Activated naive CD4-positive, alpha-beta T cell (primary cell): ENCODE measurements at places on chromosomes 12 and 14.

GRCh38 chr14:24915958-24916595 is 133.9 kb downstream of the STXBP6 start:
- DNase-seq: no peak

- no peak for DNase-seq
Observed at GRCh38 chr12:47557386-47557785, 148.4 kb downstream of the RPAP3 start.

- no peak for DNase-seq
Observed at GRCh38 chr12:27549801-27550652, 26.0 kb downstream of the PPFIBP1 start.

GRCh38 chr12:14989790-14990189 is 16.9 kb downstream of the PDE6H start:
- DNase-seq: no peak

DNA sequence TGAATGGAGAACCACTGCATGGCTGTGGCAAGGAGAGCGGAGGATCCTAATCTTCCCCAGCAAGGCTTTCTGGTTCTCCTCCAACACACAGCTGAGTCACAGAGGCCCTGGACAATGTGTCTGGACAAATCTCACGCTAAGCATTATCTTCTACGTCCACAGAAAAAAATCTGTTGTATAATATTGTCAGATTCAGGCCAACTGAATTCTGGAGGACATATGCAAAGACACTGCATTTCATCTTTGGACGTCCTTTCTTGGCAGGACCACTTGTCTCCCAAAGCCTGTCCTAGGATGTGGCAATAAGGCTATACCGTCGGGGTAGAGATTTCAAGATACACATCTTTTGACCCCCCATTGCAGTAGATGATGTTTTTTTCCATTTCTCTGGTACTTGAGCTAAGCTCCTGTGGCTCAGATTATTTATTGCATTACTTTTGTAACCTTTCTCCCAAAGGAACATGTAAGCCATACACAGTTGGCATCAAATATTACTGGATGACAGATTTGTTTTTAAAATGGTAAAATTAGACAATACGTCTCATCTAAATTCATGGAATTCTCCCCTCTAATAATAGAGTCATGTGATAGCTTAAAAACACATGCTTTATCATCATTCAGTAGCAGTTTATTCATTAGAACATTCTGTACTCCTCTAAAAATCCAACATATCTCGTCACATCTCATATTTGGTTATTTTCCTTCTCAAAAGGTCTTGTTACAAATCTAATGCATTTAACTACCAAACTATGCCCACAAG is 19.4 kb downstream of the LMO3 start:
- DNase-seq: no peak

- DNase-seq: no peak
Observed at GRCh38 chr12:6613015-6613775, 6.0 kb upstream of the CHD4 start.

DNA sequence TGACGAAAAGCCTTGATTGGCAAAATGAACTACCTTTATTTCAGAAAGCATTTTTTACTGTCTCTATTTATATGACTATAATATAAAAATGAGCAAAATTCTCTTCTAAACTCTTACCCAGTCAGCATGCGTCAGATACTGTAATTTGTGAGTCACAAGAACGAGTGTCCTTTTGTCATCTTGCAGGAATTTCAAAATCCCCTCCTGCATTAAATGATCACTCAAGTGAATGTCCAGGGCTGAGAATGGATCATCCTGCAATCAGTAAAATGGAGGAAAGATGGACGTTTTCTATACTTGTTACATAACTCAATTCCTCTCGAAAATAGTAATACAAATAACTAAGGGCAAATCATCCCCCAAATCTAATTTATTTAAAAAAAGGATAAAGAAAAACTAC is 77.7 kb upstream of the KCNJ8 start:
- DNase-seq: no peak

- no peak for DNase-seq
Observed at GRCh38 chr12:4809449-4810218, 89.4 kb downstream of the GALNT8 start.

GRCh38 chr12:126936181-126936851 is 1330.7 kb upstream of the TMEM132C start:
- no peak for DNase-seq

DNA sequence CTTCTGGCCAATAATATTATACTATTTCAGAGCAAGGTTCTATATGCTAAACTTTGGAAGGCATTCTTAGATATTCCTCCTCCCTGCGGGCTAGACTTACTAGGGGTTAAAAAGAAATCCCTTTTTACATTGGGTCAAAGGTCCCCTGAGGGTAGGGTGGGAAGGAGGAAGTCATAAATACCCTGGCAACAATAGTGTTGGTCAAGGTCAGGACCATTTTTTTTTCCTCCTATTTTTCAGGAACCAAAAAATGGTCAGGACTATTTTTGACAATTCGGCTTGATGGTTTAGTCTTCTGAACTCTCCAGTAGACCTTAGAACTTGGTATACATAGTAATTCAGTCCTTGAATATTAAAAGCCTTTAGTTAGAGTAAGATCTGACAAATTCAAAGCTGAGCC is 4.5 kb upstream of the NANOG start:
- no peak for DNase-seq

DNA sequence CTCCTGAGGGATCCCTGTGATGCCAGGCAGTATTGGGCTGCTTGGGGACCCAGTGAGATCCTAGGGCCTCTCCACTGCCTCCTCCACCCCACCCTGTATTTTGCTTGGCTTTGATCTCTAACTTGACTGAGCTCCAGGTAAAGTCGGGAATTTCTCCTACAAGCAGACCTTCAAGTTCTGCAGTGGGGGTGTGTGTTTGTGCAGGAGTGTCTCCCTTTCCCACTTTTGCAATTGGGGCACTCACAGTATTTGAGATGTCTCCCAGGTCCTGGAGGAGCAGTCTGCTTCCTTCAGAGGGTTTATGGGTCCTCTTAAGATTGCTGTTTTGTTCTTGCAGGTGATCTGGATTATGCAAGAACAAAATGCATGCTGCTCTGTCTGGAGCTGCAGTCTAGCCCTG is 68.9 kb downstream of the ALG10B start:
- no peak for DNase-seq

DNA sequence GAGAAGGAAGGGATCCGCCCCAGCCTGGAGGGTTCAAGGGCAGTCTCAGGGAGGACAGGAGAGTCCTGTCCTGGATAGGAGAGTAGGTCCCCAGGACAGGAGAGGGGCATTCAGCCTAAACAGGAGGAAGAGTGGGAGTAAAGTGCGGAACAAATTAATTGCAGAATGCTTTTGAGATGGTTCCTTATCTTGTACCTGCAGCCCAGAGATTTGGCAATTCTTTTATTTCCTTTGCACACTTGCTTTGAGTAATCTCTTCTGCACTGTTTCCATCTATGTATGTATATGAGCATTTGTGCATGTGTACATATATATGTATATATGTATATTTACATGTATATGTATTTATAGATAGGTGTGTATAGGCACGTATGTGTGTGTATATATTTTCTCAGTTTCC is 22.7 kb downstream of the PLEK2 start:
- no peak for DNase-seq

GRCh38 chr12:27620121-27620520 is 76.1 kb upstream of the REP15 start:
- DNase-seq: no peak

DNA sequence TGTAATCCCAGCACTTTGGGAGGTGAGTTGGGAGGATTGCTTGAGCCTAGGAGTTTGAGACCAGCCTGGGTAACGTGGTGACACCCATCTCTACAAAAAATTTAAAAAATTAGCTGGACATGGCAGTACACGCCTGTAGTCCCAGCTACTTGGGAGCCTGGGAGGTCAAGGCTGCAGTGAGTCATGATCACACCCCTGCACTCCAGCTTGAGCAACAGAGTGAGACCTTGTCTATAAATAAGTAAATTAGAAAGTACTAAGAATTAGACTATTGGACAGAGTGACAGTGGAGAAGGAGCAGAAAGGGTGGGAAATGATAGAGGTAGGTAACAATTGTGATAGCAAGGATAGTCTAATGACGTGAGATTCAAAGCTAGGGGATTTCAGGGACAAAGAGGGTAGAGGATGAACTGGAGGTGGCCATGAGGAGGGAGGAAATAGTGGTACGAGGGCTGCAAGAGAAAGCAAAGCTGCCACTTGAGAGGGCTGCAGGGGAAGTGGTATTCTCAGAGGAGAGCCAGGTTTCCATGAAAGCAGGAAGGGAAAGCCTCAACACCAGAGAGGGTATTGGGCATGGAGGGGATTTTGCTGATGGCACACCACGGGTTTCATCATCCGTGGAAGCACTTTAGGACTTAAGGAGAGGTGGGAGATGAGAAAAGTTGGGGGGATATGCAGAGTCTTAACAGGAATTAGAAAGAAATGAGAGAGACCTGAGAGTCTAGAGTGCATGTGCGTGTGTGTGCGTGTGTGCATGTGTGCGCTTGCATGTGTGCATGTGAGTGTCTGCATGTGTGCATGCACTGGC is 85.6 kb downstream of the SYNE2 start:
- no peak for DNase-seq

GRCh38 chr14:97273540-97273939 is 476.4 kb downstream of the VRK1 start:
- DNase-seq: no peak

DNA sequence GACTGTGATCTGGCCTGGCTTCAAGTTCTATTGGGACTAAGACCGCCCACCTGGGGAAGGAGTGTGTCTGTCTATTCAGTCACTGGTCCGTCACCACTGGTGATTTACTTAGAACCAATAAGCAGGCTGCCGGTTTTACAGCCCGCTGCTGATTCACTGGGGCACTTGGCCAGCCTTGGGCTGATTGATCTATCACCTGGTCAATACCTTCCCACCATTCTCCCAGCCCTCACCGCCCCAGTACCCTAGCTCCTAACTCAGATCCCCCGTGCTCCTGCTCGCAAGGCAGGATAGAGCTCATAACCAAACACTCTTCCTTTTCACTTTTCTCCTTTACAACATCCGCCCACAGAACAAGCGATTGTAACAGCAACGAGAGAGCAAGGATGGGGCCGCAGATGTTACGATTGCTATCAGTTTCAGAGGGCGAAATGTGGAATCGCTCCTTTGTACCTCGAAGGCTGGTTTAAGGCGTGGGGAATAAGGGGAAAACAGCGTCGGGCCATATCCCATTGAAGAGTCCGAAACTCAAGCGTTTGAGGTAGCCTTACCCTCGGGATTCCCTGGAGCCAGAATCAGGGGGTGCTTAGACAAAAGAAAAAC is 672 bp downstream of the RDH11 start:
- peak; percentile 21 for DNase-seq

DNA sequence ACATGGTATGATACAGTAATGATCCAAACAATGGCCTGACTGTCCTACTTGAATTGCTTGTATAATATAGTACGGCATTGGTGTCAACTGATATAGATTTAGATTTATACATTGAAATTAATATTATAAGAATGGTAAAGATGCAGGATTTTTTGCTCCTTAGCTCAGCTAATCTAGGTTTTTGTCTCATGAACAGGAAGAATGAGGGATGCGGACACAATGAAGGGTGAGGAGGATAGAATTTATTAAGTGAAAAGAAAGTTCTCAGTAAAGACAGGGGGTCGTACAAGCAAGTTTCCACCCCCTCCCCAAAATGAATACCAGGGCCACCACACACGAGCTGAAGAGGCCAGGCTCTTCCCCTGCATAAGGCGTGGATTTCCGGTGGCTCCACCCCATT is 96.1 kb downstream of the KCNA5 start:
- no peak for DNase-seq

- DNase-seq: no peak
Observed at GRCh38 chr12:6639151-6639801, 3.5 kb upstream of the LPAR5 start.

DNA sequence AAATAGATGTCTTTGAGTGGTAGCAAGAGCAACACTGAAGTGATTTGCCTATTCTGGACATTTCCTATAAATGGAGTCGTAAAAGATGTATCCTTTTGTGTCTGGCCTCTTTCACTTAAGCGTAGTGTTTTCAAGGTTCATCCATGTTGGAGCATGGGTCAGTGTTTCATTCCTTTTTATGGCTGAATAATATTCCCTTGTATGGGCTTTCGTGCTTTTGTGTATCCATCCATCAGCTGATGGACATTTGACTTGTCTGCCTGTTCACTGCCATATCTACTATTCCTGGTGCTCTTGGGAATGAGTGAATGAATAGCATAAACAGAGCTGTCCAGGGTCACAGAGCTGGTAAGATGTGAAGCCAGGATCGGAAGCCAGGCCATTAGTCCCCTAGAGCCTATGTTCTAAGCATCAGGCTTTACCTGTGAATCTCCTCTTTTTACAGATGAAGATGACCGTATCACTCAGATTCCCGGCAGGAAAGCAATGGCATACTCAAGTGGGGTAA is 1.8 kb upstream of the P2RX7 start:
- DNase-seq: no peak

- DNase-seq: no peak
Observed at GRCh38 chr12:55001198-55001868, 16.8 kb upstream of the TESPA1 start.

GRCh38 chr14:94022532-94023411 is 3.4 kb upstream of the OTUB2 start:
- no peak for DNase-seq

GRCh38 chr14:41718477-41719166 is 111.9 kb downstream of the LRFN5 start:
- DNase-seq: no peak

- DNase-seq: no peak
Observed at GRCh38 chr12:121536899-121537813, 43.7 kb downstream of the KDM2B start.

- no peak for DNase-seq
Observed at GRCh38 chr12:100668945-100669536, 95.6 kb downstream of the GAS2L3 start.

DNA sequence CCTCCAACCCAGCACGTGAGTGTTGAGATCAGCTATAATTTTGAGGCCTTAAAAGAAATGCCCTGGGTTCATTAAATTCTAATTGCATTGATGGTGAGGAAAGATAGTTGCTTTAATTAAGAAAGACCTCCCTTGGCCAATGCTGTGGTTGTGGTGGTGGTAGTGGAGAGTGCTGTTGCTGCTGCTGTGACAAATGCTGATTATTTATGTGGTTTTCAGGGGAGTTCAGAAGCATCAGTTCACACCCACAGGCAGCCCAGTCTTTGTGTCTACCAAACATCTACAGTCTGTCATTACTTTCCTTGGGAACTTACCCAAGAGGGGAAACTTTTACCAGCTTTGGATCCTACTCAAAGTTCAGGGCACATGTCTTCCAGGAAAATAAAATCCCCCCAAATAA is 178.4 kb upstream of the PARP11 start:
- DNase-seq: no peak

DNA sequence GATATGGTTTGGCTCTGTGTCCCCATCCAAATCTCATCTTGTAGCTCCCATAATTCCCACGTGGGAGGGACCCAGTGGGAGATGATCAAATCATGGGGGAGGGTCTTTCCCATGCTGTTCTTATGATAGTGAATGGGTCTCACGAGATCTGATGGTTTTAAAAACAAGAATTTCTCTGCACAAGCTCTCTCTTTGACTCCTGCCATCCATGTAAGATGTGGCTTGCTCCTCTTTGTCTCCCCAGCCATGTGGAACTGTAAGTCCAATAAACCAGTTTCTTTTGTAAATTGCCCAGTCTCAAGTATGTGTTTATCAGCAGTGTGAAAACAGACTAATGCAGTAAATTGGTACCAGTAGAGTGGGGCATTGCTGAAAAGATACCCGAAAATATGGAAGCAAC is 146.2 kb downstream of the DPF3 start:
- no peak for DNase-seq
